ENCODE measurements at places on chromosomes 5 and 9.
A peak's percentile ranks its signal among the peaks of the same experiment; 100 is the strongest.

GRCh38 chr9:85863875-85864274 lies 77.1 kb upstream of the NAA35 start:
- no peak for DNase-seq

DNA sequence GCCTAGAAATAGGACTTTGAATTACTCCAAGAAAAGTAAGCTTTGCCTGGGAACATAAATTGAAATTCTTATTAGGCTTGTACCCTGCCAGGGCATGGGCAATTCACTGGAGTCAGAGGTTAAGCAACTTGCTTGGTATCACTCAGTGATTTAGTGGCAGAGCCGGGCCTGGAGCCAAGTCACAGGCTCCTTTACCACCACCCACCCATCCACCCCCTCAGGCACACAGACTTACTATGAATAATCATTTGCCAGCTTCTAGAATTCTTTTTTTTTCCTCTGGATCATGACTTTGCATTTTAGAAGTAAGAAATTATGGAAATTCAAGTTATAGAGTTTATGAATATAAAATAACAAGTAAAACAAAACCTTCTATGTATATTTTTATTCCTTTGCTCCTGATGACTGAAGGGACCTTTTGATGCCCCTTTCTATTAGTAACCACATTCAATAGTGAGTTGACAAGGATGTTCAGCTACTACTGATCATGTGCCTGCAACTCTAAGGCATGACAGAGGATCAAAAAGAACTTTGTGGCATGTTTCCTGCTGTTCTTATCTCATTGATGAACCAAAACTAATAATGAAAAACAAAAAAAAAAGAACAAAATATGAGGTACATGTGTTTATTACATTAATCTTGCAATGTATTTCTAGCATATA lies 614.7 kb downstream of the TLR4 start:
- DNase-seq, result peak; percentile 12

DNA sequence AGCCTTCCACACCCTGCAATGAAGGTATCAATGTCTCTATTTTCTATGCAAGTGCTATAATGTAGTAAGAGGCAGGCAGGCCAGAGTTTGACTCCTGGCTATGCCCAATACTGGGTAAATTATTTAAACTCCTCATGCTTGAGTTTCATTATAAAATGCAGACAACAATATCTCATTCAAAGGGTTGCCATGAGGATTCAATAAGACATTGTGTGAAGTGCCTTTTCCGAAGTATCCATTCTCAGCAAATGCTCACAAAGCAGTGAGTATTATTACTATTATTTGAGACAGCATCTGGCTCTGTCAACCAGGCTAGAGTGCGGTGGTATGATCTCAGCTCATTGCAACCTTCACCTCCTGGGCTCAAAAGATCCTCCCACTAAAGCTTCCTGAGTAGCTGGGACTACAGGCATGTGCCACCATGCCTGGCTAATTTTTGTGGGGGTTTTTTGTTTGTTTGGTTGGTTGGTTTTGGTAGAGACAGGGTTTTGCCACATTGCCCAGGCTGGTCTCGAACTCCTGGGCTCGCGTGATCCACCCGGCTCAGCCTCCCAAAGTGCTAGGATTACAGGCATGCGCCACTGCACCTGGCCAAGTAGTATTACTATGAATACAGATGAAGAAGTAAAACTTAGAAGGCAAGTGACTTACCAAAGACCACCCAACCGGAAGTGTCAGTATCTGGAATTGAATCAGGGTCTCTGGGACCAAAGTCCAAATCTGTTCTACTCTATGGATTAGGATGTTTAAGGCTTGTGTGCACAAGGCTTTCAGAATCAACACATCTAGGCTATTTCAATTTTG lies 18.8 kb downstream of the ADAM19 start:
- no peak for DNase-seq

- DNase-seq, result no peak
Measured at GRCh38 chr9:122329597-122329996, 41.2 kb upstream of the PTGS1 start.
